NCI-H1105 (cell line): ENCODE measurements at places on chromosomes 16 and 17.

- no peak for DNase-seq
Observed at GRCh38 chr17:10198509-10199249, at the start of gene GAS7. Gene GAS7 (minus strand): TSS chr17:10198606.

- no peak for DNase-seq
Observed at GRCh38 chr17:35498448-35499178, 38.9 kb downstream of the SLFN12L start.

DNA sequence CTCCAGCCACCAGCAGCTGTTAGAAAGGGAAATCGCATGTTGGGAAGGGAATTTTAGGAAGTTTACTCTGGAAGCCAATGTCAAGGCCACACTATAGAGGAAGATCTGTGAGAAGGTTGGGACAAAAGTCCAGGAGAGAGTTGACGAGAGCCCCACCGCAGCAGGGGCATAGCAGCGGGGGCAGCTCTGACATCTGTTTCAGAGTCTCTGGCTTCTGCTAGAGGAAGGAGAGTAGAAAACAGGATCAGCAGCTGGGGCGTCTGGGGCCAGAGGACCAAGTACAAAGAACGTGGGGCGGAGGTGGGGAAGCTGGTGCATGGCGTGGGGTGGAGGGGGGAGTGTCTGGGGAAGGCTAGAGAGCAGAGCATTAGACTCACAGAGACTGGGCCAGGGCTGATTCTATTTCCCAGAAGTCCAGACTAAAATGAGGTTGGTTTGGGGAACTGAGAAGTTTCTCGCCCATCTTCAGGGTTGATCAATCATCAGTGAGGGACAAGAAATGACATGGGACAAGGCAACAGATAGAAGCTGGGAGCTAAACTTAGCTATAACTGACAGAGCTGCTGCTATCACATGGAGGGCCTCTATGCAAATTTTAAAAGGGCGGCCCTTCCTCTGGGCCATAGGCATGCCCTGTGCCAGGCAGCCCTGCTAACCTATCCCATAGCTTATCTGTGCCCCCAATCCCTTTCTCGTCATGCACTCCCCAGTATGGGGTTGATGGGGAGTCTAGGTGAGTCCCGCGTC lies 1.2 kb downstream of the RABEP2 start:
- DNase-seq, result no peak

DNA sequence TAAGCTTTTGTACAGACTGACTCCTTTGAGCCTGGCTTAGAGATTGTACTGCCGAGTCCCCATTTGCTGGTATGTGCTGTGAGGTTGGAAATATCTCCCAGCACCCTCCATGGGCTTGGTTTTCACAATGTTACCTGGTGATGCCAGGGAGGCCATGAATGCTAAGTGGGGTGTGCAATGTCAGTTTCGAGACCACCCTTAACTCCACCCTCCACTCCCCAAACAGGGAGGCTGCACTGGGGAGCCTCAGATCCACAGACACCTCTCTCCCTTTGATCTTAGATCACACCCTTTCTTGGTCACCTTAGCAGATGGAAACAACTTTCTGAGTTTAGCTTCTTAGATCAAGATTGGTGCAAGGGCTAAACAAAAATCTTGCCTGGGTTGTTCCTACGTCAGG lies 28.6 kb upstream of the PIK3R6 start:
- DNase-seq, result no peak

GRCh38 chr16:71407731-71408130 lies 34.1 kb downstream of the TLE7 start:
- DNase-seq, result no peak

GRCh38 chr17:82639628-82640027 lies 8.6 kb downstream of the WDR45B start:
- DNase-seq, result no peak

DNA sequence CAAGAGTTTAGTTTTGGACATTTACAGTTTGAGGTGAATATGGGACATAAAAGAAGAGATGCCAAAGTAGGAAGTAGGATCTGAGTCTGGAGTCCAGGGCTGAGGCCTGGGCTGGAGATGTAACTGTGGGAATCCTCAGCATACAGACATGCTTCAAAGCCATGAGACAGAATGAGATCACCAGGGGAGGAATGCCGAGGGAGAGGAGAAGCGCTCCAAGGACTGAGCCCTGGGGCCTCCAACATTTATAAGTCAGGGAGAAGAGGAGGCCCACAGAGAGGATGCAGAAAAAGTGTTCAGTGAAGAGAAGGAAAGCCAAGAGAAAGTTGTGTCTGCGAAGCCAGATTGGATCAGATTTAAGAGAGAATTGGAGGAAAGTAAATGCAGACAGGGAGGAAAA lies 277.5 kb upstream of the MYOCD start:
- DNase-seq, result no peak

DNA sequence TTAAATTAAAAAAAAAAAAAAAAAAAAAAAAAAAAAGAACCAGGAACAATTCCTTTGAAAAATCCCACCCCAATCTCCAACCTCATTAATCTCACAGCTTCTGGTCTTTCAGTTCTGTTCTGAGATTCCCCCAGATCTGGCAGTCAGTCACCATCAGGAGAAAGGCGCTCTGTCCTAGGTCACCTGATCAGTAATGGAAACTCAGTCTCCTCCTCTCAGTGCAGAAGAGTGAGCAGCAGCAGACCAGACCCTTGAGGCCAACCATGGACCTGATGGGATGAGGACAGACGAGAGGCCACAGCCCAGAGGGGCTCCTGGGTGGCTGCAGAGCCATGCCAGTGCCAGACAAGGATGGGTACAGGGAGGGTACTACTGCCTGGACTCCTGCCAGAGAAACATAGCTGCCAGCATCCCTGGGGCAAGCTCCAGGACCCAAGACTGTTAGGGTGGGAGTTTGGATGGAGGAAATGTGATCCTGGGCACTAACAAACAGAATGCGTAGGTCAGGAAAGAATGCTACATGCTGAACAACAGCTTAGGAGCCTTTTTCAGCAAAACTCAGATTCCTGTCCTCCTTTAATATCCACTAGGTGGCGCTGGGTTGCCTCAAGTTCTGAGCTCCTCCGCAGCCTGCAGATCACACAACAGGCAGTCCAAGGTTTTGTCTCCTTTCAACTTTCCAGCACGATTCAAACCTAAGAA lies 28.7 kb downstream of the MPG start:
- peak; percentile 24 for DNase-seq

- DNase-seq, result no peak
Observed at GRCh38 chr16:86988920-86989696, 328.1 kb downstream of the C16orf95 start.

DNA sequence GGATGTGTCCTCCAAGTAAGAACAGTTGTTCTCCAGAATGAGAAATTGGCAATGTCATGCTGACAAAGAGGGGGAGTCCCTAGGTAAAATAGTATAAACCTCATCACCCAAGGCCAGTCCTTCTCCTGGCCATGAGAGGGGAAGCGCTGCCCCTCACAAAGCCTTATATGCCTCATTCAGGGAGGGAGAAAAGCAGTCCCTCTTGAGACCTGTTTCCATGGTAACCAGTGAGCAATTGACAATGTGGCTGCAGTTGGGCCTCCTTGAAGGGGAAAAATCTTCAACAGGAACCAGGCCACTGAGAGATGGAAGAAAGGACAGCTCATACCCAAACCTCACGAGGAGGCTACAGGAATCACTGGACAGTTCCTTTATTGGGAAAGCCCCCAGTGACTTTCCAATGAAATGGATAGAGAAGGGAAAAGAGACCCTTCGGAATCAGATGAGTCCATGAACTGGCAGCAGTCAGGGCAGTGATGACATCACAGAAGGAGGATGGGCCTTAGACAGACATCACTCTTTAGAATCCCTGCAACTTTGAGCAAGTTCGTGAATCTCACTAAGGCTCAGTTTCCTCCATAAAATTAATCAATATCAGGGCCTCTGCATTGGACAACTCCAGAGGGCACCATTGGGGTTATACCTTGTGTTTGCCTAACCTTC lies 275.7 kb downstream of the TOX3 start:
- no peak for DNase-seq

GRCh38 chr17:6502142-6502541 lies 54.2 kb downstream of the PITPNM3 start:
- no peak for DNase-seq

DNA sequence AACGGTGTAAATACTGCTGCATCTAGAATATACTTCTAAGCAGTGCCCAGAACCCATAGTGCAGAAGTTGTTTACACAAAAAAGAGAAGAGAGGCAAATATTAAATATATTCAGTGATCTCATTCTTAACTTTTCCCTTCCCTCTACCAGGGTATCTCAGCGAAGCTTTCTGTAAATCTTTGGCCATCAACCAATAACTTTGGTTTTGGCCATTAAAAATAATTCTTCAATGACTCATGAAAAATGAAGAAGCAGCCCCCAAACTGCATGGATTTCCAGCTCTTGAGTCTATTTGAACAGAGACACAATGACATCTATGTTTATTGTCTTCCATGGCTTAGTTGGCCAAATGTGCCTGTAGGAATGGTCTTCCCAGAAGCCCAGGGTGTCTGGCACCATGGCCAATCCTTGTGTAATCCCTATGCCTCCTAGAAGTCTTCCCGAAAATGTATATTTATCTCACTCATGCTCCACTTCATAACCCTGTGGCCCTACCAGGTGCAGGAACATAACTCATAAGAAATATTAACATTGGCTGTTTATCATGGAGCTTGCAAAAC lies 646.6 kb downstream of the TOX3 start:
- DNase-seq, result no peak

DNA sequence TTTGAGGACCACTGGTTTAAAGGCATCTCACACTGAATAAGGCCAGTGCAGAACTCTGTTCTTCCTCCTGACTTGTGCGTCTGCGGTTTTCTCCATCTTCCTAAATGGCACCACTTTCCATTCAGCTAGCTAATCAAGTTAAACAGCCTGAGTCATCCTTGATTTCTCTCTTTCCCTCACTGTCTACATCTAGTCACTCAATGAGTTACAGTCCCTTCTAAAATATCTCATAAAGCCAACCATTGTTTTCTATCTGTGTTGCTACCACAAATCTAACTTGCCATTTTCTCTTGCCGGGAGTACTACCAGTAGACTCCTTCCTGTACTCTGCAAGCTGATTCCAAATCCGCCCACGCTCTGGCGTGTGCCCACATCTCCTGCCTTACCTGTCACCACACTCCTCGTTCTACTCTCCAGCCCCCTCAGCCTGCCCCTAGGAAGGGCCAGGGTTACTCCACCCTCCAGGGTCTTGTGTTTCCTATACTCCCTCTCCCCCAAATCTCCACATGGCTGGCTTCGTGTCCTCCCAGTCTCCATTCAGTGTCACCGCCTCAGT lies 324.5 kb downstream of the SNX29 start:
- no peak for DNase-seq

GRCh38 chr17:64406321-64407200 lies 15.9 kb upstream of the PECAM1 start:
- DNase-seq, result no peak

GRCh38 chr17:78974635-78975591 lies 4.8 kb downstream of the LGALS3BP start:
- DNase-seq, result no peak
